ENCODE measurements at places on chromosomes 7 and 10.

DNA sequence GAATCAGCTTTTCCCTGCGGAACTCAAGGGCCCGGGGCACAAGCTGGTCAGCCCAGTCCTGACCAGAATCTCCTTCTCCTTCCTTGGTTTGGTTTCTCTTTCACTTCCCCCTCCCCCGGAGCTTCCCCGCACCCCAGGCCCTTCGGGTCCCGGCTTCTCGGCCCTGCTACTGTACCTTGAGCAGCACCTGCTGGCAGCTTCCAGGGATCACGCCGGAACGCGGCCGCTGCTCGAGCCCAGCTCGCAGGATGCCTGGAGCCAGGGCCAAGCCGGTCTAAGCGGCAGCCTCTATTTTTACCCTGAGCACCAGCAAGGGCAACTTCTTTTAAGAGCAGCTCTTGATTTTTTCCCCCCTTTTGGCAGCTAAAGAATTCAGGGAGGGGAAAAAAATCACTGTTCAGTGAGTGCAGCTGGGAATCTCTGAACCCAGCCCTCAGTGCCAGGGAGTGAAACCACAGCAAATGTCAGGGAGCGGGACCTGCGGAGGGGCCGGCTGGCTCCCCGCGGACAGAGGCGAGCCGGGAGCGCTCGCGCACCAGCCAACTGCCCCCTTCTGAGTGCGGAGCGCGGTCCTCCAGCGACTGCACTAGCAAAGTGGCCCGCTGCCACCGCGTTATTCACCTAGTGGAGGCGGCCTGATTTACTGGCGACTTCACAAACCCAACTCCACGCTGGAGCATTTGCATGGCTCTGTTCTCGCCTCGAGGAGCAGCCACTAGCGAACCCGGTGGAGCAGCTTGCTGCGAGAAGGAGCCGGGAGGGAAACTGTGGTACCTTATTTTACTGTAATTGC is 2.4 kb upstream of the INHBA start:
- peak; percentile 17 for DNase-seq

DNA sequence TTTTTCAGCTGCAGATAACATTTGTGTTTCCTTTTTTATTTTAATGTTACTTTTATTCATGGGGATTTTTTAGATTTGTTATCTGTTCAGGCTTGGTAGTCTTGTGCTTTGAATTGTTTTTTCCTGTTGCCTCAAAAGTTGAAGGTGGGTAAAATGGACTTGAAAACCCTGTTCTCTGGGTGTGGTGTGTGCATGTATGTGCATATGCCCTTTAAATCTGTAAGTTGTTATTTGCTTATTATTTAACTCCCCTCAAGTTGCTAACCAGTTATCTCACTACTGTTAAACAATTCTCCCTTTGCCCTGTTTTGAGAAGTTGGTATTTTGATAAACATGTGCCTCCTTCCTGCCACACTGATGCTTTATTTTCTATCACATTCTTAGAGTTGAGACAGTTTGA is 30.6 kb downstream of the TSPAN14 start:
- no peak for DNase-seq

GRCh38 chr10:283916-284356 is 148.7 kb downstream of the ZMYND11 start:
- DNase-seq: no peak

DNA sequence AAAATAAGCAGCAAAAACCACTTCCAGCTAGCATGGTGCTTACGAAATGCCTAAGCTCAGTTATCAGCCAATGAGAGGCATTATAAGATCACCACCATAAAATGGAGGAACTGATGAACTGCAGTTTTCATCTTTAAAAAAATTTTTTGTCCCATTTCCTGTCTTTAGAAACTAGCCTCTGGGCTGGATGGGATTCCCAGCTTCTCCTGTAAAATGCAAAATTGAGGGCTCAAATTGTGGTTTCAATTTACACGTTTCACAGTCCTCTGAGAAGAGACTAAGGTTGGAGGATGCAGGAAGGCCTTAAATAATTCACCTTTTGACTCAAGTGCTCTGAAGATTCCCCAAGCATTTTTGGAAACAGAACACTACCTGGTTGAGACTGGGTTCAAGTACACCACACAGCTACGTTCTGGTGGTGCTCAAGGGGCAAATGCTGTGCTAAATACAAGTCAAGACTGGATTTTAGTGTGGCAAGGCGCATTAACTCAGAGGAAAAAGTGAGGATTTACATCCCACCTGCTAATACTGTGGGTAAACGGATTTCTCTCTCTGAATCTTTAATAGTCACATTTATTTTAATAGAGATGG is 951 bp downstream of the ZNF25 start:
- DNase-seq: no peak

DNA sequence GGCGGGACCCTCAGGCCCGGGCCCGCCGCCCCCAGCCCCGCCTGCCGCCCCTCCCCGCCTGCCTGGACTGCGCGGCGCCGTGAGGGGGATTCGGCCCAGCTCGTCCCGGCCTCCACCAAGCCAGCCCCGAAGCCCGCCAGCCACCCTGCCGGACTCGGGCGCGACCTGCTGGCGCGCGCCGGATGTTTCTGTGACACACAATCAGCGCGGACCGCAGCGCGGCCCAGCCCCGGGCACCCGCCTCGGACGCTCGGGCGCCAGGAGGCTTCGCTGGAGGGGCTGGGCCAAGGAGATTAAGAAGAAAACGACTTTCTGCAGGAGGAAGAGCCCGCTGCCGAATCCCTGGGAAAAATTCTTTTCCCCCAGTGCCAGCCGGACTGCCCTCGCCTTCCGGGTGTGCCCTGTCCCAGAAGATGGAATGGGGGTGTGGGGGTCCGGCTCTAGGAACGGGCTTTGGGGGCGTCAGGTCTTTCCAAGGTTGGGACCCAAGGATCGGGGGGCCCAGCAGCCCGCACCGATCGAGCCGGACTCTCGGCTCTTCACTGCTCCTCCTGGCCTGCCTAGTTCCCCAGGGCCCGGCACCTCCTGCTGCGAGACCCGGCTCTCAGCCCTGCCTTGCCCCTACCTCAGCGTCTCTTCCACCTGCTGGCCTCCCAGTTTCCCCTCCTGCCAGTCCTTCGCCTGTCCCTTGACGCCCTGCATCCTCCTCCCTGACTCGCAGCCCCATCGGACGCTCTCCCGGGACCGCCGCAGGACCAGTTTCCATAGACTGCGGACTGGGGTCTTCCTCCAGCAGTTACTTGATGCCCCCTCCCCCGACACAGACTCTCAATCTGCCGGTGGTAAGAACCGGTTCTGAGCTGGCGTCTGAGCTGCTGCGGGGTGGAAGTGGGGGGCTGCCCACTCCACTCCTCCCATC is 82.7 kb downstream of the PAX2 start:
- DNase-seq: no peak

- no peak for DNase-seq
These were observed 14.1 kb downstream of the TRPV6 start for GRCh38 chr7:142871260-142872105.

GRCh38 chr7:155468785-155469148 is 10.8 kb downstream of the EN2 start:
- no peak for DNase-seq

DNA sequence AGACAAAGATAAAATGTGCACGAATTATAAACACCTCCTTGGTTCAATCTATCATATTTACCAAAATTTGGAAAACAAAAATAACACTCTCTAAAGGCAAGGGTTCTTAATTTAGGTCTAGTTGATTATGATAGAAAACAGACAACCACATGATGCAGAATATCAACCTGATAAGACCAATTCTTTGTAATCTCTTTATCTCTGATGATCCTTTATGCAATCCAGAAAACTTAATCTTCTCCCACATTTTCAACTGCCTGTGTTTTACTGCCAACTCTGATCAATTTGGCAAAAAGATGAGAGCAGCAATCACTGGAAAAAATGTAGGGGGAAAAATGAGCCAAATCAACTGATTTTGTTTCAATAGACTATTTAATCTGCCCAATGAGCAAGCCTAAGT is 148.5 kb downstream of the LRRN3 start:
- DNase-seq: no peak

GRCh38 chr10:86299562-86299961 is 67.0 kb downstream of the GRID1 start:
- DNase-seq: no peak

DNA sequence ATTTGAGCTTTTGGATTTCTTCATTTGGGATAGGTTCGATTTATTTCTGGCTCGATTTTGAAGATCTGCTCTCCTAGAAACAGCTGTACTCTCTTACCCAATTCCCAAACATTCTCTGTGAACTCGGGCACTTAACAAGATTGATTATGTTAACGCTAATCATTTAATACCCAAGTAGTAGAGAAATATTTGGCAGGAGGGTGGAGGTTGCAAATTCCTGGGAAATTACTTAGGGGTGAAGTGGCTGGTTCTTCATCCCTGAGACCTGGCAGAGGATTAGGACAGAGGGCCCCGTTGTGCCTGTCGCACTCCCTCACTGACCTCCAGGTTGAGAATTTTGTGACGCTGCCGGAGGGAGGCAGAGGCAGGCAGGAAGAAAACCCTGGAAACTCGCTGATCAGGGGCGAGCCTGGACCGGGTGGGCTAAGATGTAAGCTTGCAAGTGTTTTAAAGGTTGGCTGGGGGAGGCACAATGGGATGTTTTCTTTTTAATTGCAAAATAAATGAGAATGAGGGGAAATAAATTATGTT is 182.6 kb downstream of the TCF7L2 start:
- DNase-seq: no peak

DNA sequence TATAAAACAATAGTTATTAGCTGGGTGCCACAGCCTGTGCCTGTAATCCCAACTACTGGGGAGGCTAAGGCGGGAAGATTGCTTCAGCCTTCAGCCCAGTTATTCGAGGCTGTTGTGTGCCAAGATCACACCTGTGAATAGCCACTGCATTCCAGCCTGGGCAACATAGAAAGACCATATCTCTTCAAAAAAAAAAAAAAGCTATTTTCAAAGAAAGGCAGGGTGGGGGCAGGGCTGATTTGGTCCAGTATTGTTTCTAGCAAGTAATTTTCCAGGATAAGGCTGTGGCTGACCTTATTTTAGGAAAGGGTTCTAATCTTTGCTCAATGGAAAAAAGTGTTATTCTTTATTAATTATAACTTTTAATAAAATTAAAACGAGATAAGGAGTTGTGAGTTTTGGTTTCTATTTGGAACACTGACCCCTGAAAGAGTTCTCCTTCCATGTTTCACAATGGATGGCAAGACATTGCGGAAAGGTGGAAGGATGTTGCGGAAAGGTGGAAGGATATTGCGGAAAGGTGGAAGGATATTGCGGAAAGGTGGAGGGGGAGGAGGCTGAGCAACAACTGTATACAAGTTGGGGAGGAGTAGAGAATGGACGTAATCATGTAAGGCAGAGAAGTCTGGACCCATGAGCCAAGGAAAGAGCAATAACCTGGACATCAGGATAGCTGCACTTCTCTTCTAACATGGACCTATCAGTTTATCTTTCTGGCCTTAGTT is 1.5 kb upstream of the C1GALT1 start:
- DNase-seq: no peak

Data from stimulated activated CD8-positive, alpha-beta memory T cell treated with anti-CD3 and anti-CD28 coated beads, Interleukin-4, amount 100 ng/mL, for 1 hour (primary cell).